ENCODE measurements at places on chromosomes 4 and X.

DNA sequence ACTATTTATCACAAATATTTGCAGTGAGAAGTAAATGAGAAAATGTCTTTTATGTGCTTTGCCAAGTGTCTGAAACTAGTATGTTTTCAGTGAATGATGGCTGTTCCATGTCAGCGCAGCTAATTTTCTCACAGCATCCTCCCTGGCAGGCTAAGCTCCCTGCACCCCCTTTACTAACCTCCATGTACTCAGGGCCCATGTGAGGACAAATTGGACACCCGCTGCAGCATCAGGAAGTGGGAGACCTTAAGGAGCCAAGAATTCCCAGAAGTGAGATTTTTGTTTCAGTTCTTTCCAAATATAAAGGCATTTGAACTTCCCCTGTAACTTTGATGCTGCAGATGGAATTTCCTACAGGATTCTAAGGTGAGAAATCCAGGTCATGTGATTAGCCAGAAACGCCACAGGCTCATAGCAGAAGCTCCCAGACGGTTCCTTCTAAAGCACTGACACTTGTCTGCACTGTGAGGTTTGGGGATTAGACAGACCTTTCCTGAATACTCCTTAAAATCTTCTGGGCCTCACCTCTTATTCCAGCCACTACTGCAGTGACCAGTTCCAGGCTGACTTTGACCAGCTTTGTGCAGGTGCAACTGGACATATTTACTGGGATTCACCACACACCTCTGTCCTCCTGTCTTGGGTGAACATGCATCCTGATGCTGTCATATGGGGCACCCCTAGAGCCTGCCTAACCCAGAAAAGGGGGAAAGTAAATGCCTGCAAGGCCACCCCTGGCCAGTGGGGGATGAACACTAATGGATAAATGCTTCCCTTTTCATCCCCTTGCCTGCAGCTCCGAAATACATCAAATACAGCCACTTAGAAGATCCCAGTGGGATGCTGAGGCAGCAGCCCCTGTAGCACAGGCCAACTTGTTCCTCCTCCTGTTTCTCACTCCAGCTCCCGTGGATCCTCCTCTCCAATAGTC is 45.9 kb downstream of the LGI2 start:
- DNase-seq: no peak

DNA sequence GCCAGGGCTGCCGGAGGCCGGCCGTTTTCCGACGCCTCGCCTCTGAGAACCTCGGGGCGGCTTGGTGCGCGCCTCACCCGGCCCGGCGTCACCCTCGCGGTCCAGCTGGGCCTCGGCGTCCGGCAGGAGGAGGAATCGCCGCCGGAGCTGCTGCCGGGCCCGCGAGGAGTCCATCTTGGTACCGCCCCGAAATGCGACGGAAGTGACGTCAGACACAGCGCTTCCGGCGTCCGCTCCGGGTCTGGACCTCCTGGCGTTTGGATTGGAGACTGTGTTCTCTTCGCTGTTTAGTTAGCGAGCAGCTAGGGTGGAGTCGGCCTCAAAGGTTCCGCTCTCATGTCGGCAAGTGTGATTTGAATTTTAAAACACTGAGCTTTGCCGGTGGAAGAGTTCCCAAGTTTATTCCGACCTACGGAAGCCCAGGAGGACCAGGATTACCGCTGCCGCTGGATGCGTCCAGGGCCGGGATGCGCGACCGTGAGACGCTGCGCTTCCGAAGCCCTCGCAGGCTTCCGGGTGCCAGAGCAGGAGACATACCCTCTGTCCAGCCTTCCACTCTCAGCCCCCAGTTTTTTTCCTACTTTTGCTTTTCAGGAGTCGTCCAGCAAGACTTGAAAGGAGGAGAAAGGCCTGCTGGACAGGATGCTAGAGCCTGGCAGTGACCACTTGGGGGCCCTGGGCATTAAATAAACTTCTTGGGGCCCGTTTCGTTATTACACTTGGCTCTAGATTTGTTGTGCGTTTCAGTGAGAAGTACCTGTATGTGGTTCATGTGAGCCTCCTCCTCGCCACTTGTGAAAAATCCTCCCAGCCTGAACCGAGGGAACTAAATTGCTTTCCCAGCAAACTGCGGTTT is at the start of gene TMEM128:
TMEM128 (minus strand) TSS at position 195 of the 856 bp plus-strand sequence; CDS start at position 174, 21 bp downstream.
- DNase-seq: peak; percentile 84

DNA sequence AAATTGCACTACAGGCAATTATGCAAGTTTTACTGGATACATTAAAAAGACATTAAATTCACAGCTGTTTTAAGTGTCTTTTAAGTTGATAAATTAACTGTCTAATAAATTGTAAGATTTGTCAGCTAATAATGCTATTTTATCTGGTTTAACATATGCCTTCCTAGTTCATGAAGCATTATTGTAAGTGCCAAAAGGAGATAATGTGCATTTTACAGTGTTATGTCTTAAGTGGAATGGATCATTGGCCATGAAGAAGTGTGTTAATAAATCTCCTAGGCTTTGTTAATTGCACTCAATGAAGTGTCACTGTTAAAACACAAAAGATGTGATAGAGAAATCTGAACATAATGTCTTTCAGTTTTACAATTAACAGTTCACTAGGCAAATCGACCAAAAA is 784.3 kb upstream of the POU3F4 start:
- no peak for DNase-seq

DNA sequence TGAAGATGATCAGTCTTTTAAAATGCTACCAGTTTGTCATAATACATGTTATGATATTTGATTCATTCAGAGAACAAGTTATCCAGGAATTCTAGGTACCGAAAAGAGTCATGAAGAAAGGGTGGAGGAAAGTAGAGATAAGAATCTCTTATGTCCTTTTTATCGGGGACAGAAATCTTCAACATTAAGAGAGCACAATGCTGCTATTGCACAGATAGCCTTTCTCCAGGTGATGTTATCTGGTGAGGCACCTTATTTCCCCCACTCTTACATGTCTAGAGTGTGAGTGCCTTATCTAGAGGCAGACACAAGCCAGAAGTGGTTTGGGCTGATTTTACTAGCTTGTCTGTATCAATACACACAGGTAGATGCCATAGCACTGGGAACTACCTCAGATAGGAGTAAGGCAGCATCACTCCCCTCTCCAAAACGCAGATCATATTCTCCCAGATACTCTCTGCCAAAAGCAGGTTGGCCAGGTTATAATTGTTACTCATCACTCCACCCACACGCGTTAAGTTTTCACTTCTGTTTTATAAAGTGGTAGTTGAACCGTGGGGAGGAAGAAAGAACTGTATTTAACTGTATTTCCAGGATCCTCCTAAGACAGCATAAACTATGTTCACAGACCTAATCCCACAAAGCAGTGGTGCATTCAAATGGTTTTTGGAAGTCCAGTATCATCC is 38.4 kb downstream of the AREG start:
- DNase-seq: no peak

DNA sequence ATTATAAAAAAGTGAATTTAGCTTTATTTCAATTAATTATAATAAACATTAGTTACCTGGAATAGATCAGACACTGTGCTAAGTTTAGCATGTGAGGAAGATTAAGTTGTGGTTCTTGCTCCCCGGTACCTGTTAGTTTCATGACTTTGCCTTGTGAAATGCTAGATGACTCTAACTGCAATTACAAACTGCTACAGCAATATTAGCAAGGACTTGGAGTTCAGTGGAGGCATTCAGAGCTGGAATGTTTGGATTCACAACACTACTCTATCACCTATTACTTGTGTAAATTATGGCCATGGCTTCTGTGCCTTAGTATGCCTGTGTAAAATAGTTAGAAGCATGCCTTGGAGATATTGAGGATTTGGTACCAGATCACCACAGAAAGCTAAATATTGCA is 21.4 kb upstream of the ANXA10 start:
- no peak for DNase-seq

GRCh38 chrX:17377091-17377717 is 2.2 kb downstream of the NHS start:
- no peak for DNase-seq

GRCh38 chrX:97158269-97158668 is 274.6 kb downstream of the RPA4 start:
- no peak for DNase-seq

- DNase-seq: no peak
These were observed 14.0 kb upstream of the DUSP9 start for GRCh38 chrX:153633048-153633447.

- no peak for DNase-seq
These were observed 204.6 kb upstream of the SLIT2 start for GRCh38 chr4:20046931-20047677.

DNA sequence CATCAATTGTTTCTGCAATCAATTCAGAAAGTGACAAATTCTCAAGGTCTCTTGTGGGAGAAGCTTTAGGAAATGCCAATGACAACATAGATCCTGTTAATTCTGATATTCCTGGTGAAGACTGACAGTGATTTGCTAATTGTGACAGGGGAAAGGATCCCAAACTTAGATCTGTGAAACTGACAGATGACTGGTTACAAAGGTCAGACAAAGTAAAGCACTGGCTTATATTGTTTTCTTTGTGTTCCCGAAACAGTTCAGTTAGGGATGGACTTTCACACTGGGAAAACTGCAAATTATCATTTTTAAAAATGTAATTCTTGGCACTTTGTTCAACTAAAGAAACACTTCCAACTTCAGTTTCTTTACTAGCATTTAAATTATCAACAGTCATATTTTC is 30.1 kb downstream of the NAT8L start:
- DNase-seq: no peak

DNA sequence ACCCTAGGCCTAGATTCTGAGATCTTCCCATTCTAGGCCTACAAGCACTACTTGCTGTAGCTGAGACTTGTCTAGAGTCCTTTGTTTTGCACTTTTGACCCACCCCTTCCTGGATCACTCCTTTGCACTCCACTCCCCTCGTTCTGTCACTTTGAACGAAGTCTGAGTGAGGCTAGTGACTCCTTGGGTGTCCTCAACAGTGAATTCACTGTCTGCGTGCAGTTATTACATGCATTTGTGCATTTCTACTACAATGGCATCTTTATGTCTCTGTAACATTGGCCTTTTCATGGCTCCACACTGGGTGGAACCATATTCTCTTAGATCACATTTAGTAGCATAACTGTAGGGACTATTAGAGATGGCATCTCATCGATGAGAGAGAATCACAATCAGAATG is 50.5 kb downstream of the OCRL start:
- DNase-seq: no peak

GRCh38 chrX:24276015-24276414 is 37.9 kb downstream of the SUPT20HL2 start:
- DNase-seq: no peak

DNA sequence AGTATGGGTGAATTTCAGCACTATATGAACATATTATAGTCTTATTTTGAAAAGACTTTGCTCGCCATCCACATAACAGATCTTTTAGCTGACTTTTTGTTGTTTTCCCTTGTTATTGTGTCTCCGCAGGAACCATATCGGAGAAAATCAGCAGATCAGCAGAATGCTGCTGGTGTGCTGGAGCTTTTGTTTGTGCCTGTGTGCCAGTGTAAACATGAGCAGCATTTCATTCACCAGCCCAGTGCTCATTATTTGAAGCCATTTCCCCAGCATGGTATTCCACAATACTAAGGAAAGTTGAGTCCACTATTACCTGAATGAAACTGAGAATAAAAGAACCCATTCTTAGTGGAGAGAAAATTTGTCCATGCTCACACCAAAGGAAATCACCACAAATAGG is 261.8 kb upstream of the ARX start:
- no peak for DNase-seq

- DNase-seq: no peak
These were observed 167.5 kb downstream of the PALLD start for GRCh38 chr4:168664242-168664891.

- no peak for DNase-seq
These were observed 18.6 kb downstream of the MEPE start for GRCh38 chr4:87851332-87851731.

- no peak for DNase-seq
These were observed 91.5 kb downstream of the GEMIN8 start for GRCh38 chrX:13938051-13938828.

DNA sequence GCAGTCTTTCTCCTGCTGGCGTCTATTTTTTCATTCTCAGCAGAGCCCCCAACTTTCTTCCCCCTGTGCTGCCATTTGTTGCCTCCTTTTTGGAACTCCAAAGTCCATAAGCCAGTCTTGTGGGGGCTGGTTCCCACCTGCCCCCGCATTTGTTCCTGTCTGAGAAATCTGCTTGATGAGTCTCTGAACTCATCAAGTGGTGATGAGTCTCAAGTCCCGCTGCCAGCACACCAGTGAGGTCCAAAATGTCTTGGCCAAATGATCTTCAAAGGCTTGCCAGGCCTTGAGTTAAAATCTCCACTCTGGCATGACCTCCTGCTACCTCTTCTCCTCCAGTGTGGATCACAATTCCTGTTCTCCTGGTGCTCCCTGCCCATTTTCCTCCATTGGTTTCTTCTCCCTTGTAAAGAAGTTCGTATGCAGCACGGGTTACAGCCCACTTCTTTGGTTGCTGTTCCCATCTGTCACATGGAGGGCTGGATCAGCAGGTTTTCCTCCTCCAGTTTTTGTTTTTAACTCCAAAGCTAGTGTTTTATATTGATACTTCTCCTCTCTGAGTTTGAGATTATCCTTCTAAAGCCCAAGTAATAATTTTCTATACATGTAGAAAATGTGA is 72.7 kb upstream of the LIMCH1 start:
- DNase-seq: no peak

DNA sequence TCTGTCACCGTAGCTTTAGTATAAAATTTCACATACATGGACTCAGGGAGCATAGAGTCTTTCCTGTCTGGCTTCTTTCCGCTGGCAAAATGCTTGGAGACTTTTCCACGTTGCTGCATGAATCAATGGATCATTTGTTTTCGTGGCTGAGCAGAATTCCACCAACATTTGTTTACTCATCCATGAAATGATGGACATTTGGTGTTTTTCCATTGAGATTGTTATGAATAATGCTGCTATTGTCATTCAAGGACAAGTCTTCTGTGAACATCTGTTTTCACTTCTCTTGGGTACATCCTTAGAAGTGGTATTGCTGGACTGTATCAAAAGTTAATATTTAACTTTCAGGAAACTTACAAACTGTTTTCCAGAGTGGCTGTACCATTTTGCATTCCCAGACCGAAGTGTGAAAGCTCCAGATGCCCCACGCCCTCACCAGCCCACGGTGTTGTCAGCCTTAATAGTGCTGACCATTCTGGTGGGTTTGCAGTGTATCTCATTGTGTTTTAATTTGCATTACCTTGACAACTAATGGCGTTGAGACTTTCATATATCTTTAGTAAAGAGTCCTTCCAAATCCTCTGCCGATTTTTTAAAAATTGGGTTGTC is 5.8 kb upstream of the TMEM271 start:
- DNase-seq: no peak

DNA sequence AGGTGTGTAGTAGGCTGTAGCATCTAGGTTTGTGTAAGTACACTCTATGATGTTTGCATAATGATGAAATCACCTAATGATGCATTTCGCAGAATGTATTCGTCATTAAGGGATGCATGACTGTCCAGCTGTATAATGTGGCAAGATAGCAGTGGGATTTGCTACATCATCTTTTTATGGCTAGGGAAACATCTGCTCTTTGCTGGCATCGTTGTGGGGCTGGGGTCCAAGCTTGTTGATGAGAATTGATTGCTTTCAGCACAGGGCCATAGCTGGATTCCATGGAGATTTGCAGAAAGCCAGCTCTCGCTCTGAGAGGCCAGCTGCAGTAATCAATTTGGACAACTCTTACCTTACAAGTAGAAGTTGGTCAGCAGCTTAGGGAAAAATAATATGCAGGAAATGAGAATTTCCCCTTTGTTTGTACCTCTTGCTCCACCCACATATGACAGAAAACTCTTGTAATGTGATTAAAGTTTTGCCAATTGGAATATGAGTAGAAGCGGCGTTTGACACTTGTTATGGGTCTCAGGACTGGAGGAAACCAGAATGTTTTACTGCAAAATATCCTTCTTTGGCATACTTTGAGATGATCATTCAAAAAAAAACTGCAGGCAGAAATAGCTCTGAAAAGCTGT is 310.5 kb downstream of the RAPGEF2 start:
- DNase-seq: no peak

GRCh38 chr4:177322266-177322665 is 12.6 kb downstream of the NEIL3 start:
- no peak for DNase-seq
